Spleen (tissue), 13 donors: ENCODE measurements at places on chromosomes 5 and 9. TPM values are rescaled to one million over a fixed set of nuclear protein-coding genes. Genes with fewer than 3 reads are reported as not detected.

- H3K27me3 ChIP-seq: no peaks in the 10 kb centered on the region
- no peak overlapping the region for H3K4me3 ChIP-seq
- peaks cover 54% of the 10 kb centered on the region for H3K36me3 ChIP-seq
- H3K27ac ChIP-seq: no peak overlapping the region
Observed at GRCh38 chr5:148425808-148426207, 42.0 kb downstream of the FBXO38 start.

GRCh38 chr9:132506977-132507669, 75.3 kb upstream of the BARHL1 start:
- H3K27me3 ChIP-seq: peaks cover 34% of the 10 kb centered on the region
- no peak overlapping the region for H3K4me3 ChIP-seq
- peak; percentile 46 for DNase-seq
- no peak overlapping the region for H3K27ac ChIP-seq
- peaks cover 18% of the 10 kb centered on the region for H3K4me1 ChIP-seq

- peaks cover 19% of the 10 kb centered on the region for H3K4me1 ChIP-seq
- peaks cover 24% of the 10 kb centered on the region for H3K27me3 ChIP-seq
- H3K4me3 ChIP-seq: no peak overlapping the region
- H3K27ac ChIP-seq: no peak overlapping the region
- DNase-seq: no peak
Observed at GRCh38 chr9:79259858-79260257, 311.9 kb upstream of the TLE4 start.

DNA sequence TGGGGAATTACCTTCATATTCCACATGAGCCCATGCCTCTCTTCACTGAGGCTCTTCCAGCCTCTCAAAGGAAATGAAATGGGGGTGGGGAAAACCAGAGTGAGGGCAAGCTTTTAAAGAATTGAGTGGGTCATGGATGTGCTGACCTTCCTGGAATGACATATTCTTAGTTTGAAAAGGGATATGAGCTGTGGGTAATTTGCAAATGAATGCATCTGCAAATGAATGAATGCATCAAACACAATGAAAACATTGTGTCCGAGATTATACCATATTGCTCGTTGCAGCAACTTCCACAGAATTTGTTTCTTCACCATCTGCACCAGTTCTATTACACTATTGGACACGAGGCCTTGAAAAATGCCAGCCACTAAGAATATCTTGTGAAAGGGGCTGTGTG, 198.6 kb upstream of the CDH6 start:
- H3K36me3 ChIP-seq: no peaks in the 10 kb centered on the region
- no peaks in the 10 kb centered on the region for H3K27me3 ChIP-seq
- no peak overlapping the region for H3K4me3 ChIP-seq
- no peaks in the 10 kb centered on the region for H3K4me1 ChIP-seq
- DNase-seq: no peak
- H3K27ac ChIP-seq: no peak overlapping the region

GRCh38 chr5:29960323-29960722, 1233.2 kb upstream of the CDH6 start:
- no peaks in the 10 kb centered on the region for H3K36me3 ChIP-seq
- no peak for DNase-seq
- H3K27me3 ChIP-seq: no peaks in the 10 kb centered on the region
- no peaks in the 10 kb centered on the region for H3K4me1 ChIP-seq

GRCh38 chr5:138082033-138082432, 1.8 kb upstream of the WNT8A start:
- no peaks in the 10 kb centered on the region for H3K36me3 ChIP-seq
- no peaks in the 10 kb centered on the region for H3K27me3 ChIP-seq
- H3K4me3 ChIP-seq: no peak overlapping the region
- H3K4me1 ChIP-seq: no peaks in the 10 kb centered on the region
- no peak overlapping the region for H3K27ac ChIP-seq

The NMUR2 gene
- total RNA-seq: not detected

The CSNK1G3 gene
- 50.2 TPM for total RNA-seq

DNA sequence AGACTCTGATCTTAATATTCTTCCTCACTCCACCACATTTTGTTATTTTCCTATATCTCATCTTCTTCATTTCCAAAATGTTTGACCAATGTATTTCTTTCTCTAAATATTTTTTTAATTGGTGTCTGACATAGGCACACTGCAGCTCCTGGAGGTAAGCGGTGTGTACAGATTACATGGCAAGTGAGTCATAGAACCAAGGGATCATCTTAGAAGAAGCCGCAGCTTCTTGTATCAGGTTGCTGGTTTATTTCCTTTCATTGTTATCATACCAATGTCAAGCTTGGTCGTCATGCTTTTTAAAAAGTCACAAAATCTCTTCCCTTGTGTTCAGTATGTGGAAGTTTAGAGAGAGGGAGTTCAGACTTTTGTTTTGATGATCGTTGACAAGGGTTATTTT, 526.1 kb upstream of the CDH18 start:
- H3K4me3 ChIP-seq: no peak overlapping the region
- H3K4me1 ChIP-seq: no peaks in the 10 kb centered on the region
- H3K27ac ChIP-seq: no peak overlapping the region
- H3K36me3 ChIP-seq: no peaks in the 10 kb centered on the region

The PCDHGC4 gene
- 1.4 TPM for total RNA-seq

DNA sequence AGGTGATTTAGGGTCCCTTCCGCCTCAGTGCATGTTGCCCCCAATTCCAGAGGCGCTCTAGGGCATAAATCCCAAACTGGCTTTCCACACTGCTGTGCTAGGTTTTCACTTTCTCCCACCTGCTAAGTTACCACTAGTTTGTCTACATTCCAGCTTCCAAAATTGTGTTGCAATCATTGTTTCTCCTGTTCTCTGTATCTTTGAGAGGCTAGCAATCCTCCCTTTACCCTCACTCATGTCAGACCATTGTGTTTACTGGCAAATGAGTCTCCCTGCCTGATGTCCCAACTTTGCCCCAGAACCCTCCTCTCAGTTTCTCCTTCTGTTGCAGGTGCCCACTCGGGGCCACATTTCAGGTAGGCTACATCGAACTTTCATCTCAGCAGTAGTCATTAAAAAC, 221.3 kb downstream of the PDZD2 start:
- H3K4me1 ChIP-seq: peaks cover 4% of the 10 kb centered on the region
- H3K27ac ChIP-seq: no peak overlapping the region
- no peak overlapping the region for H3K4me3 ChIP-seq
- no peak for DNase-seq
- H3K36me3 ChIP-seq: no peaks in the 10 kb centered on the region
- H3K27me3 ChIP-seq: peaks cover 16% of the 10 kb centered on the region

The CPEB4 gene
- total RNA-seq: 104 TPM

- no peak for DNase-seq
- H3K4me1 ChIP-seq: no peaks in the 10 kb centered on the region
- H3K36me3 ChIP-seq: no peaks in the 10 kb centered on the region
- no peaks in the 10 kb centered on the region for H3K27me3 ChIP-seq
- no peak overlapping the region for H3K4me3 ChIP-seq
- H3K27ac ChIP-seq: no peak overlapping the region
Observed at GRCh38 chr5:89147031-89147430, 264.0 kb upstream of the MEF2C start.

DNA sequence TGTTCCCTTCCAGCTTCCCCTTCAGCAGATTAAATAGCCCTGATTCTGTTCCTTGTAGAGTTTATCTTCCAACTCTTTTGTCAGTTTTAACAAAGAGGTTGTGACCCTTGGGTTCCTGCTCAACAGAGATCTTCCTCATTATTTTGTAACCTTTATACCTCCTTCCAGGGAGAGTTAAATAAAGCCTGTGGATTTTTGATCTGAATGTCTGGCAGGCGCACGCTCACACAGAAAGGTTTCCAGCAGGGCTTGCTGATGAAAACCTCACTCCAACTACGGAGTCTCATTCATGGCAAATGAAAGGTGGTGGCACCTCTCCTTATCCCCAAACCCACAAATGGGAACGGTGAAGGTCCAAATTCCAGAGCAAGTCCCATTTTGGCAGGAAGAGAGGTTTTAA, 129.0 kb downstream of the SREK1 start:
- H3K27me3 ChIP-seq: no peaks in the 10 kb centered on the region
- H3K4me3 ChIP-seq: no peak overlapping the region
- H3K27ac ChIP-seq: no peak overlapping the region
- no peak for DNase-seq

DNA sequence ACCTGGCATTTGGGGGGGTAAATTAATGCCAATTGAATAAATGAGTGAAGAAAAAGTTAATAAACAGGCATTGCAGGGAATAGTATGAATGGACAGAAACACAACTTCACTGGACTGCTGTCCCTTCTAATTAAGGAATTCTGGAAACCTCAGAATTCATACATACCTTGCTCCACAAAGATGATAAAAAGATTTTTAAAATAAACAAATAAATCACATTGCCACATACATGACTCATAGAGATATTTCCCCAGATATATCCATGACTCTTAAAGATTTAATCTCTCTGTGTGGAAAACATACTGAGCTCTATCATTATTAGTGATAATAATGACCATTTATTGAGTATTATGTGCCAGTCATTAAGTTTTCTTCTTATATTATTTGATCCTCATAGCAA, 469.0 kb upstream of the MEF2C start:
- DNase-seq: no peak
- H3K27ac ChIP-seq: no peak overlapping the region
- no peaks in the 10 kb centered on the region for H3K36me3 ChIP-seq
- no peaks in the 10 kb centered on the region for H3K27me3 ChIP-seq

The ABHD17B gene
- total RNA-seq: 17.9 TPM

GRCh38 chr9:91161465-91162300, 200.0 kb downstream of the AUH start:
- DNase-seq: no peak
- peaks cover 25% of the 10 kb centered on the region for H3K4me1 ChIP-seq
- no peaks in the 10 kb centered on the region for H3K36me3 ChIP-seq
- H3K4me3 ChIP-seq: no peak overlapping the region
- H3K27me3 ChIP-seq: no peaks in the 10 kb centered on the region
- H3K27ac ChIP-seq: no peak overlapping the region

DNA sequence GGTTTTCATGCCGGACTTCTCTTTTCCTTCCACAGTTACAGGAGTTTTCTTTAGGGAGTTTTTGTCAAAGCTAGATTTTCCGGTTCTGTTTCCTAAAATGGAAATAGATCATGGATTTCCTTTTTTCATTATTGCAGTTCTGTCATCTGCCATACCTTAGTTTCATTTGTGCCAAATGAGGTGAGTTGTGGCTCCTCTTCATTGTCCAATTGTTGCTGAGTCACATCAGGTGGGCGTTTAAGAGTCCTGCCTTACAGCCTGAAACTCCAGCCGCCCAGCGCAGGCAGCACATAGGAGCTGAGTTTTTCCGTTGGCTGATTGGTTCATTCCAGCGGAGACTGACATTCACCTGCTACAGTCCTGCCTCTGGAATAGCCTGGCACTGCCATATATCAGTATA, 14.1 kb downstream of the SLC25A25 start:
- H3K4me1 ChIP-seq: peaks cover 69% of the 10 kb centered on the region
- H3K27me3 ChIP-seq: no peaks in the 10 kb centered on the region
- H3K27ac ChIP-seq: no peak overlapping the region

DNA sequence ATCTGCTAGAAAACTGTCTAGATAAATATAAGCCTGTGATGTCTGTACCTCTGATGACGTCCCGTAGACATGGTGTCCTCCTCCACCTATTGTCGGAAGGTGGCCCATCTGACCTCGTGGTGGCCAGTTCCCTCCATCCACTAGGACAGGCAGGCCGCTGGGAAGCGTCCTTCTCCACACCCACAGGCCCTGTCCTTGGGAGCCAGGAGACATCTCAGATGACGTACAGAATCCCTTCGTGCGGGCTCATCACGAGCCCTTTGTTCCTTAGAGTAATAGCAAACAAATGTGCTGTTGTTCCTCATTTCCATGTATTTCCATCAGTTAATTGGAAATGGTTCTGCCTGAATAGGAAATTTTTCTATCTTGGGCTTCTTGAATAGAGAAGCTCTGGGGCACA, 38.3 kb upstream of the TENT4A start:
- no peaks in the 10 kb centered on the region for H3K27me3 ChIP-seq
- no peak overlapping the region for H3K4me3 ChIP-seq

- no peaks in the 10 kb centered on the region for H3K36me3 ChIP-seq
- peaks cover 6% of the 10 kb centered on the region for H3K27me3 ChIP-seq
- no peak overlapping the region for H3K4me3 ChIP-seq
- no peak overlapping the region for H3K27ac ChIP-seq
Observed at GRCh38 chr5:1172007-1172581, 29.3 kb upstream of the SLC6A19 start.

DNA sequence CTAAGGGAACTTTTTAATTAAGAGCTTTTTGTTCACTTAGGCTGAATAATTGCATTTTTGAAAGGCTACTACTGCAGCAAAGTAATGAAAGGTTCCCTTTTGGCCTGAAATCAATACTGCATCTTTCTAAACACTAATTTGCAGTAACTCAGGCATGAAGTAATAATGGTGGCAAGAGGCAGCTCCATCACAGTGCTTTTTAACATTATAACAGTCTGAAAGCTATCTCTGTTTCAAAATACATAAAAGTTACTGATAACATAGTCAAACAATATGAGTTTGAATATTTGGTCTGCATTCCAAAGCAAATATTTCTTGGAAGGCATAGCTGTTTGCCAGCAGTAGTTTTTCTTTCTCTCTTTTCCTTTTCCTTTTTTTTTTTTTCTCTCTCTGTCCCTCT, 113.4 kb downstream of the FBN2 start:
- no peak for DNase-seq
- no peaks in the 10 kb centered on the region for H3K27me3 ChIP-seq
- H3K4me1 ChIP-seq: no peaks in the 10 kb centered on the region

- no peak overlapping the region for H3K4me3 ChIP-seq
- H3K27me3 ChIP-seq: no peaks in the 10 kb centered on the region
- DNase-seq: no peak
- H3K4me1 ChIP-seq: no peaks in the 10 kb centered on the region
- H3K27ac ChIP-seq: no peak overlapping the region
Observed at GRCh38 chr5:8289779-8290178, 420.8 kb downstream of the MTRR start.

DNA sequence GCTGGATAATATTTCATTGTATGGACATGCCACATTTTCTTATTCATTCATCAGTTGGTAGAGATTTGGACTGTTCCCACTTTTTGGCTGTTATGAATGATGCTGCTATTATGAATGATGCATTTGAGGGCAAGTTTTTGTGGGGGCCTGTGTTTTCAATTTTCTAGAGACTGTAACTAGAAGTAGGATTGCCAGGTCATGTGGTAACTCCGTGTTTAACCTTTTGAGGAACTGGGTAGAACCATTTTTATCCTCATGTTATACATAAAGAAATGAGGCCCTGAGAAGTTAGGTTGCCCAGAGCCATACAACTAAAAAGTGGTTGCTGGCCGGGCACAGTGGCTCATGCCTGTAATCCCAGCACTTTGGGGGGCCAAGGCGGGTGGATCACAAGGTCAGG, 22.4 kb upstream of the STRBP start:
- no peak overlapping the region for H3K27ac ChIP-seq
- H3K4me3 ChIP-seq: no peak overlapping the region
- no peaks in the 10 kb centered on the region for H3K27me3 ChIP-seq

The TMEM215 gene
- not detected for total RNA-seq

- DNase-seq: no peak
- no peaks in the 10 kb centered on the region for H3K27me3 ChIP-seq
- no peaks in the 10 kb centered on the region for H3K4me1 ChIP-seq
- H3K4me3 ChIP-seq: no peak overlapping the region
- H3K27ac ChIP-seq: no peak overlapping the region
Observed at GRCh38 chr5:121899346-121899745, 47.7 kb downstream of the FTMT start.
